Activated effector memory CD4-positive, alpha-beta T cell treated with anti-CD3 and anti-CD28 coated beads, Interleukin-2, amount 50 U/mL, for 16 hours (primary cell): ENCODE measurements at places on chromosomes 11 and 22.

- DNase-seq, result no peak
These were observed 15.6 kb downstream of the CABIN1 start for GRCh38 chr22:24026733-24027132.

GRCh38 chr11:64582885-64583284 lies 8.1 kb upstream of the SLC22A12 start:
- DNase-seq, result peak; percentile 51

- DNase-seq, result peak; percentile 64
These were observed 1.0 kb downstream of the CUL5 start for GRCh38 chr11:108009497-108010370.

DNA sequence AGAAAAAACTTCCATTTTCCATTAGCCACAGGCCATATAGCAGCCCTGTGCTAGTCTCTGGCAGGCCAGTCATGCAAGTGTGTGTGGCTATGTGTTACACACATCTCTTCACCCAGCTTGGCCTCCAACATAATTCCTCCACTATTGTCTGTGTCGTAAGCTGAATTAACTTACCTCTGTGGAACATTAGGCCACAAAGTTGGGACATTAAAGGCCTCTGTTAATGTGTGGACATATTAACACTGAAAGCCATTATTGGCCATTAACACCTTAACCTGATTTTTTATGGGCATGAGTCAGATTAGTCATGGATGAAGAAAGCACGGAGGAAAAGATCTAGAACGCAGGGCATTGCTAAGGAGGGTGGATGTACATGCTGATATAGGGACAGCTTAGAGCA lies 100.1 kb downstream of the DBX1 start:
- no peak for DNase-seq

GRCh38 chr11:92180664-92181251 lies 43.9 kb upstream of the FAT3 start:
- DNase-seq, result no peak

DNA sequence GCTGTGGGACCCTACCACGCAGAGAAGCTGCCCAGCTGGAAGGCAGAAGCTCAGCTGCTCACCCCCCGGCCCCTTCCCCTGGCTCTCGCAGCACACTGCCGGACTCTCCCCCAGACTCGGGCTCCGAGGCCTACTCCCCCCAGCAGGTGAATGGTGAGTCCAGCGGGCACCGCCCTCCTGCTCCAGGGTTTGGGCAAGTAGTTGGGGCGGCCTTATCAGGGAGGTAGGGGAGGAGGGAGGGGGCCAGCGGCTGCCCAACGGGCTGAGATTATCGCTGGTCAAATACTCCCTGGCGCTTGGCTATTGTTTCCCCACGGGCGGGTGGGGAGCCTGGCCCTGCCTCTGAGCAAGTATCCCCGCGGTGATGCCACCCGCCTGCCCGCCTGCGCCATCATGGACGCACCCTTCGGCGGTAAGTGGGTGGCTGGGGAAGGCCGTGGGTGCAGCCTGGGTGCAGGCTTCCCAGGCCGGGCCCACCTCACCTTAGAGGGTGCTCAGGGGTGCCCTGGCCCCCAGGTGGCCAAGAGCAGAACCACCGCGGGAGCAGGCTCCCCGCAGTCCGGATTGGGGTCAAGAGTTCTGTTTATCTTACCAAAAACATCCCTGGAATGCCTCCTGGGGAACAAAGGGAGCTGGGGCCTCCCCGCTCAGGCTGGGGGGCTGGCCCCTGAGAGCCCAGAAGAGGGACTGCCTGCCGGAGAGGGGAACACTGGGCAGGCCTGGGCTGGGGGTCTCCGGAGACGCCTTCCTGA lies 16.9 kb downstream of the MYRF start:
- DNase-seq, result no peak

DNA sequence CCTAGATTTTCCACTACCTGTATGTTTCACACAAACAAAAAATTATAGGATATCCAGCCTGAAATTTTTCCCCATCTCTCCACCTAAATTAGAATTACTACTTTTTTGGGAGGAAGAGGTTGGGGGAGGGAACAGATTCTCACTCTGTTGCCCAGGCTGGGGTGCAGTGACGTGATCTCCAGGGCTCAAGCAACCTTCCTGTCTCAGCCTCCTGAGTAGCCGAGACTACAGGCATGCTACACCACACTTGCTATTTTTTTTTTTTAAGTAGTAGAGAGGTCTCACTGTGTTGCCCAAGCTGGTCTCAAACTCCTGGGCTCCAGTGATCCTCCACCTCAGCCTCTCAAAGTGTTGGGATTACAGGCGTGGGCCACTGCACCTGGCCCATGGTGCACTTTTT lies 9.5 kb downstream of the JAML start:
- no peak for DNase-seq

DNA sequence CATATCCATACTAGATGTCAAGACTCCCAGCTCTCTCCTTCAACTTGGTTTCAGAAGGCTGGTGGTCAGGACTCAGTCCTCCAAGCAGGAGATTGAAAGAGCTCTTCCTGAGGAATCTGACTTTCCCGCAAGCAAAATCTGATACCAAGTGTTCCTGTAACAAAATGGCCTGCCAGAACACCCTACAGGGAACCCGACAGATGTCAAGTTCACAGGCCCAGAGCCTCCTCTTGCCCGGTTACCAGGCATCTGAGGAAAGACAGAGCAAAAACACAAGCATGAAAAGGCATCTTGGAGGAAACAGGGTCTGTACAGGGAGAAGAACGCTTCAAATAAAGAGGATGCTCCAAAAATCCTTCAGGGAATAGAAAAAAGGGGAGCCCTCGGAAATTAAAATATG lies 8.7 kb upstream of the KCNJ5 start:
- no peak for DNase-seq

- no peak for DNase-seq
These were observed 35.8 kb upstream of the HMOX1 start for GRCh38 chr22:35344956-35345690.

DNA sequence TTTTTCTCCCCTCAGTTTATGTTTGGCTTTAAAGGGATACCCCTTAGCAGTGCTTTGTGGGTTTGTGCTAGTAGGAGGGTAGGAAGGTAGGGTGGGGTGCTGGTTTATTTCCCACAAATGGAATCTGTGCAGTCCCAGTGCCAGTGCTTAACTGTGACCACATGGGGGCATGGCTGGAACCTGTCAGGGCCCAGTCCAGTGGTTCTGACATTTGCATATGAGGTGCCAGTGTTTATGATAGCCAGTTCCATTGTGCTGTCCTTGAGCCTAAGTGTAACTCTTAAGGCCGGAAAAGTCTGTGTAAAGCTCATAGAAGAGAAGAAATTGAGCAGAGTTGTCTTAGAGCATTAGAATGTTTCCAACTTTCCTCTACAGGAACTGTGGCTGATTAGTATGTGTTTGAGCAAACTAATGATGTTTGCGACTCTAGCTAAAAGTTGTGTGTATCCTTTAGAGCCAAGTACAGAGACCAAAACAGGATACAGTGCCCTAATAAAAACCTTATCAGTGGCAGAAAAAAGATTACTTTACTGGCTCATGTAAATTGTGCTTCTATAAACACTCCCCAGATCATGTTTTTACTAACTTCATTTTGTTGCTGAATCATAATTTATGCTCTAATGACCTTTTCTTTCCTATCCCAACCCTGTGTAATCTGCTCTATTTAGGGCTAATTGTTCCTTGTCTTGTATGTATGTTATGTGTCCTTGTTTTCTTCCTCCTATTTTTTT lies 38.1 kb downstream of the DIXDC1 start:
- no peak for DNase-seq

DNA sequence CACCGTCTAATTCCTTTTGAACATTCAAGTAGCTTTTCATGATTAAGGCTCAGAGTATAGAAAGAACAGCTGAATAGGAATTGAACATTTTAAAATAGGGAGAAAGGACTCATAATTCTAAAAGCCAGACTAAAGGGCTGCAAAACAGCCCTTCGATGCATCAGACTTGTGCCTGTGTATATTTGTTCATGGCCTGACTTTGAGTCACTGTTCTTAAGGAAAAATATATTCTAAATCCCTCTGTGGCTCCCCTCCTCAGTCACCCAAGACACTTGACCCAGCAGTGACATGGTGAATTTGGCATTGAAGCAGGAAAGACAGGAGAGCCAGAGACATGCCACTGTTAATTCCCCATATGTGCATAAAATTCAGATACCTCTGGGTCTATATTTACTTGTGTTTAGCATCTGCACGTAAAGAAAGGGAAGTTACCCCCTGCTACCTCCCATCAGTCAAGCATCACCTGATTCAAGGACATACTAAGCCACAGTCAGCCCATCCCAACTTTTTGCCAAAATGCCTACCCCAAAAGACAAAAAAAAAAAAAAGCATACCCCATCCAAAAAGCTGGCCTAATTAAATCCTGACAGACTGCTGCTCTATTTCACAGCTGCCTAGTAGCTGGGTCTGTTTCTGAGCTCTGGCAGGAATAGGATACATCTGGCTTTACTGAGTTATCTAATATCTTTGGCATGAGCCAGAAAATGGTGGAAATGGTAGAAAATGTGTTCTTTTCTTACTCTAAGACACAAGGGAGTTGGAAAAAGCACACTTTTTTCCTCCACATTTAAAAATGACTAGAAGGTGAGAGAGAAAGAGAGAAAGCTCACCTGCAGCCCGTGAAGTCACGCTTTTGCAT lies 93.5 kb downstream of the COMMD9 start:
- DNase-seq, result no peak
